Fibroblast of gingiva (primary cell): ENCODE measurements at places on chromosomes 7 and 10.

DNA sequence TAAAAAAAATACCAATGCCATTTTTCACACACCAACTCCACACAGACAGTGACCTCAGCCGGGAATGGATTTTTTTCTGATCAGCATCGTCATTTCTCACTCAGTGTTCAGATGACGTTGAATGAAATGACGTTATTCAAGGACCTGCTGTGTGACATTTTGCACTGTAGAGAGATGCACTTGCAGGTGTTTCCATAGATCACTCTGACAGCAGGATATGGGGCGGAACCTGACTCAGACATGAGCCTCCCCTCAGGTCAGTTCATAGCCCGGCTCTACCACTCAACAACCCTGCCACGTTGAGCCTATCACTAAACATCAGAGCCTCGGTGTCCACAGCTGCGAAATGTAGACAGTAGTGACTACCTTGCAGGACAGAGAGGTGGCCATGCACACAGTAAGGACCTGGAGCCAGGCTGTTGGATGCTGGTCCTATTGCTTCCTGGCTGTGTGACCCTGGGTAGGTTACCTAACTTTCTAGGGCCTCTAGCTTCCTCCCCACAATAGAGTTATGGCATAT lies 41.4 kb upstream of the ANTXRL start:
- no peak for DNase-seq

DNA sequence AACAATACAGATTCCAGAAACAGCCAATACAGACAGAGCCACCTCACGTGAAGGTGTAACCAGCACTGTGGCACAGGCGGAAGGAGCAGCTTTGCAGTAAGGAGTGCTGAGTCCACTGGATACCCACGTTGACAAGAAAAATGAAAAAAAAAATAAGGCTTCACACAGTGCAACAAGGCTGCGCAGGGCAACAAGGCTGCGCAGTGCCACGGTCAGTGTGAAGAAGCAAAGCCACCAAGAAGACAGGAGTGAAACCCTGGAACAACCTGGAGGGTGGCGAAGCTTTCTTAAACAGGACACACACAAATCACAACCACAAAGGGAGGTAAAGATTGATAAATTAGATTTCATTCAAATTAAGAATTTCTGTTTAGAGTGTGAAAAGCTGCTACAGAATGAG lies 204.0 kb downstream of the MAD1L1 start:
- no peak for DNase-seq

DNA sequence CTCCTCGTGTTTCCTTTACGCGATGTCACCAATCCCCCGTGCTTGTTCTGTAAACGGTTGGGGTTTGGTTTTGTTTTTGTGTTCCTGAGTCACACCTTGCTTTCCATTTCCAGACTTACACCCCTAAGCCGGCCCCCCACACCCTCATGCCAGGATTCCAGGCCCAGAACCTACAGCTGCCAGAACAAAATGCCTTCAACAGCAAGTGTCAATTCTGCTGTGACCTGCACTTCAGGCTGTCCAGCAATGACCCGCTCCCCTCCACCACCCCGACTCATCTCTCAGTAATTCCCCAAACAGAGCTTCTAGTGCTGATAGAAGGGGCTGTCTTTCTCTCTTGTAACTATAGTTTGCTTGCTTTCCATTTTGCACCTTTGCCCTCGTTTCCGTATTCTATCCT lies 722.1 kb upstream of the CELF2 start:
- no peak for DNase-seq

- DNase-seq: no peak
Observed at GRCh38 chr7:110090110-110090820, 1000.7 kb upstream of the LRRN3 start.

GRCh38 chr7:2036786-2037185 lies 196.0 kb downstream of the MAD1L1 start:
- no peak for DNase-seq

DNA sequence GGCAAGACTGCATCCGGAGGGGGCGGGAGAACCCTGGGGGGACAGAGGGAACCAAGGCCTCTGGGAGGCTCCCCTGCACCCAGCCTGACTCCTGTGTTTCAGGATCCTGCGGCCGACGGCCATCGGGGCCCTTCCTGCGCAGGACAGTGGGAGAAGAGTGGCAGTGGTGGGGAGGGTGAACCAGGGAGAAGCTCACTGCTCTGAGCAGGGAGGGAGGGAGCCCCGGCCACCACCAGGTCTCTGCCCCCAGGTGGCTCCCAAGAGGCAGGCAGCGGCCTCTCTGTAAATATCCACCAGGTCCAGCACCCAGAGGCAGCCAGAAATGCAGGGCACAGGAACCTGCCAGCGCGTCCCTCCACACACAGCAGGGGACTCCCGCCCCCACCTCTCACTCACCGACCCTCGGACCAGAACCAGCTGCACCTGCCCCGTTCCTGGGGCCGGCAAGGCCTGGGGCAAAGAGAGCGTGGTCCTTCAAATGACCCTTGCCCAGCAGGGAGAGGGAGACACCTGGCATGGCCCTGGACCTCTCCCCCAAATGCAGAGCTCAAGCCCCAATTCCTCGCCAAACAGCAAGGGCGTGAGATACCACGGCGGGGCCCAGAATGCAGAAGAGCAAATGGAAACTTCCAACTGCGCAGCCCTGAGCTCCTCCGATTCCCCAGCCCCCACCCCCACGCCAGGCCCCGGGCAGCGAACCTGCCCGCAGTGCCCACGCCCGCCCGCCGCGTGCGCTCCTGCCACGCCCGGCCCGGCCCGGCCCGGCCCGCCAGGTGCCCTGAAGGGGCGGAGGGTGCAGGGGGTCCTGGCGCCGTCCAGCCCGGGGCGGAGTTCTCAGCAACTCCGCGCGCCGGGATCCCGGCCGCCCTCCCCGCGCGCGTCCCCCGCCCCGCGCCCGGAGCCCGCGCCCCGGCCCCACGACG lies 805 bp downstream of the RASGEF1A start:
- DNase-seq: no peak

- no peak for DNase-seq
Observed at GRCh38 chr10:16478801-16479200, 42.0 kb downstream of the PTER start.

- DNase-seq: no peak
Observed at GRCh38 chr10:49596836-49597235, 13.3 kb upstream of the SLC18A3 start.

DNA sequence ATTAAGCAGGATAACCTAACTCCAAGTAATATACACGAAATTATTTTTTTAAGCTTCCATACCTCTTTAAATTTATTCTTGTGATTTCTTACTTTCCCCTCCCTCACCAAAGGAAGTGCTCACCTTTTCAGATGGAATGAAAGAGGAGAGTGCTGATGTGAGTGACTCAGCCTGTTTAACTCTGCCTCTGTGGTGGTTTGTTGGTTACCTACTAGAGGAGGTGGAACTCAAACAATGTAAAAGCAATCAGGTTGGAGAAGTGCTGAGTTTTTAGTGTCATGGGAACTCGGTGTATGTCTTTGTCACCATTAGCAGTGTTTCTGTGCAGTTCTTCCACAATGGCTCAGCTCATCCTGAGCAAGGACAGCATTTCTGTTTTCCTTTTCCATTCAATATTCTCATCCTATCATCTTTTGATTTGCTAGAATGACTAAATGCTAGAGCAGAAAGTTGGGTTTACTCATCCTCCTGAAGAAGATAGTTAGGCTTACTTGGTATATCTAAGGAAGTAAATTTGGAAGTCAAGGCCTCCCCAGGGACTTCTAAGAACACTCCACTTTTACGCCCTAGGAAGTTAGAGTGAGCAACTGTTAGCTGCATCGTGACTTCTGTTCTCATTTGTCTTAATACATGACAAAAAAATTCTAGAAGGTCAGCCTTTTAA lies 6.0 kb downstream of the ADD3 start:
- no peak for DNase-seq

DNA sequence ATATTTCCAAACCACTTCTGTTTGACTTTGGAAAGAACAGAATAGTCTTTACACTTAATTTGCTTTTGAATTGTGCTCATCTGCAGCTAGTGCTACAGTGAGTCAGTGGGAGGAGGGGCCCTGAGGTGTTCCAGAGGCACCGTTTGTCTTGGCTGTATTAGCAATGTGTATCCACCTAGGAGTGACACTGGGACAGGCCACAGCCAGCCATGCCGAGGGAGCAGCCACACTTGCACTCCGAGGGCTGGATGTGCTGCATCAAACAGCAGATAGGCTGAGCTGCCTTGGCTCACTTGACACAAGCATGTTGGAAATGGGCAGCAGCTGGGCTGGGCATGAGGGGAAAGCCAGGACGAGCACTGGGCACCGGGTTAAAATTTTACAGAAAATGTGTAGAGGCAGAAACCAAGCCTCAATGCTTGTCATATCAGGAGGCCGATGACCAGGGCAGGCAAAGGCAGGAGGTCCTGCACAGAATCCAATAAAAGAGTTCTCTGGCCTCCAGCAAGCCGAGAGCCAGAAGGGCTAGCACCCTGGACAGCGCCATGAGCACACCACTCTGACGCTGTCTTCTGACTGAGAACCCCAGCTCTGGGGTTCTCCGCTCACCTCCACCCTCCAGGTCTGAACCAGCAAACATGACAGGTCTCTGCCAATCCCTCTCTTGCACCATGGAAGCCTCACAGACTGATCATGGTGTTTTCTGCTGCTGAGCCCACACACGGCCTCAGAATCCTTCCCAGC lies 163.3 kb downstream of the GRID1 start:
- no peak for DNase-seq

- DNase-seq: no peak
Observed at GRCh38 chr10:92790440-92790839, 57.9 kb upstream of the EXOC6 start.

GRCh38 chr7:156224833-156225225 lies 412.6 kb upstream of the SHH start:
- no peak for DNase-seq

DNA sequence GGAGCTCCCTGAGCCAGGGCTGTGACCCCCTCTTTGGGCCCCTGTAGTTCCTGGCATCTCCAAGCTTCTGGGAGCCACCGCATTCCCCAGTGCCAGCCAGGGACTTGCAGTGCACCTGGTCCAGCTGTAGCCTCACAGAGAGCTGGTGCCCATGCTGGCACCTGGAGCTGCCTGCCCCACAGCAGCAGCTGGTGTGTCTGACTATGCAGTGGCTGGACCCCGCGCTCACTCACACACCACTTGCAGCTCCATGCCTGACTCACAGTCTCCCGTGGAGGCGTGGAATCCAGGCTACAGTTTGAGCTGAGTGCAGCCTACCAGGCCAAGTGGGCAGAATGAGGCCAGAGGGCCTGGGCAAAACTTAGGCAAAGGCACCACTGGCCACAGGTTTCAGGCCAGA lies 102.2 kb upstream of the NAMPT start:
- no peak for DNase-seq

DNA sequence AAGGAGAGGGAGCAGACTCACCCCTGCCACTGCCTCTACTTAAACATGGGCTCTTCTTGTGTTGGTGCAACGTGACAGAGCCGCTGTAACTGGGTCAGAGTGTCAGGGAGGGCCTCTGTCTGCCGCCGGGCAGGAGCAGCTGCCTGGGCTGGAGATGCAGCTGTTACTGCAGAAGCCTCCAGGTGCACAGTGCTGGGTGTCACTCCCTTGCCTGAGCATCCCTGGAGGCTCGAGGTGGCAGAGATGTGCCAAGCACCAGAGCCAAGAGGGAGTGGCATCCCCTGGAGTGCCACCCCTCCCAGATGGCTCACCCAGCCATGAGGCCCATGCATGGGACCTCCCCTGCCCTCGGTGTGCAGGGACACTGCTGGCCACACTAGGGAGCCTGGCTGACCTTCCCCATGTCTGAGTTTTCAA lies 145.7 kb downstream of the PRPF18 start:
- DNase-seq: no peak

DNA sequence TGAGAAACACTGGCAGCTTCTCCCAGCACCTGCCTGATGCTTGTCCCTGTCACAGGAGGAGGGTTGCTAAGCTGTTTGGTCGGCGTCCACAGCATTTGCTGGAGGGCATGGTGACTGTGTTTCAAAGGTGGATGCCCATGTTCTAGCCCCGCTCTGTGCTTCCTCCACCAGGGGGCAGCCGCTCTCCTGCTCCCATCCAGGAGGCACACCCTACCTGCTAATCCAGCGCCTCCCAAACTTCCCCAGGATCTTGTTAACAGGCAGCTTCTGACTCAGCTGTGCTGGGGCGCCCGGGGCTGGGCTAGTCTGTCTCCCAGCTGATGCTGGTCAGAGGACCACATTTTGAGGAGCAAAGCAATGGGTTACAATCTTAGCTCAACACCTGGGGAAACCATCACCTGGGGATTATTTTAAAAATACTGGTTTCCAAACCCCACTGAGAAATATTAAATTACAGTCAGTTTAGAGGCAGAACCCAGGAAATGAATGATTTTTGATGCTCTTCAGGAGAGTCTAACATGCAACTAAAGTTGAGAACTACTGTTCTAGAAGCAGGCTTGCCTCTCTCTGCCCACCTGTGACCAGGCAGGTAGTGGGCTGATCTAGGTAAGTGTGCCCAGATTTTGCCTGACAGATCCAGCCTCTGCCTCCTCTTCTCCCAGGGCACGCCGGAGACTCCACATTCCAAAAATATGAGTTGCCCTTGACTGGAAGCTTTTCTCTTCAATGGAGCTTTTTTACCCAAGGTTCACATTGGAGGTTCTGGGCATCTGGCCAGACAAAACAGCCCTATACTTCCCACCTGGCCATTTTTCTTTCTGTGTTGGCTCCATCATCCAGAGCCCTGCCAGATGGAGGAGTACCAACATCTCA lies 92.7 kb upstream of the GPR26 start:
- no peak for DNase-seq

- DNase-seq: no peak
Observed at GRCh38 chr7:90025771-90026170, 128.5 kb upstream of the STEAP1 start.
